Activated naive CD4-positive, alpha-beta T cell treated with anti-CD3 and anti-CD28 coated beads for 36 hours (primary cell): ENCODE measurements at places on chromosomes 12 and 14. TPM values are rescaled to one million over a fixed set of nuclear protein-coding genes. Genes with fewer than 3 reads are reported as not detected.

AMDHD1 gene
- total RNA-seq, result 0.52 TPM

SIX6 gene
- not detected for total RNA-seq

GRCh38 chr12:124561231-124561630 lies 6.2 kb downstream of the NCOR2 start:
- no peak for DNase-seq

DNA sequence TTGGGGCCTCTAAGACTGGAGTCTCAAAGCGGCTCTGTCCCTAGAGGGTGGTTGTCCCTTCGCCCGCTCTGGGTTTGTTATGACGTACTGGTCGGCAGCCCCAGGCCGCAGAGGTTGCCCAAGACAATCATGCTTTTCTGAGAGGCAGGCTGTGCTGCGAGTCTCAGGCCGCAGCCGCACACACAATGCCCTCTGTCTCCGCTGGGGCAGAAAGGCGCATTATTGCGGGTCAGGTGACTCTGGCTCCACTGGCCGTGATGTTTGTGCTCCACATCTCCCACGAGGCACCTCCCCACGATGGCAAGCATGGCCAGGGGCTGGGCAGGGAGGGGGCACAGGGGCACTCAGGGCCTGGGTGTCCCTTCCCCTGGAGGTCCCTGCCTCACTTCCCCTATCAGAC lies 21.0 kb upstream of the PLEKHG3 start:
- DNase-seq, result no peak

DNA sequence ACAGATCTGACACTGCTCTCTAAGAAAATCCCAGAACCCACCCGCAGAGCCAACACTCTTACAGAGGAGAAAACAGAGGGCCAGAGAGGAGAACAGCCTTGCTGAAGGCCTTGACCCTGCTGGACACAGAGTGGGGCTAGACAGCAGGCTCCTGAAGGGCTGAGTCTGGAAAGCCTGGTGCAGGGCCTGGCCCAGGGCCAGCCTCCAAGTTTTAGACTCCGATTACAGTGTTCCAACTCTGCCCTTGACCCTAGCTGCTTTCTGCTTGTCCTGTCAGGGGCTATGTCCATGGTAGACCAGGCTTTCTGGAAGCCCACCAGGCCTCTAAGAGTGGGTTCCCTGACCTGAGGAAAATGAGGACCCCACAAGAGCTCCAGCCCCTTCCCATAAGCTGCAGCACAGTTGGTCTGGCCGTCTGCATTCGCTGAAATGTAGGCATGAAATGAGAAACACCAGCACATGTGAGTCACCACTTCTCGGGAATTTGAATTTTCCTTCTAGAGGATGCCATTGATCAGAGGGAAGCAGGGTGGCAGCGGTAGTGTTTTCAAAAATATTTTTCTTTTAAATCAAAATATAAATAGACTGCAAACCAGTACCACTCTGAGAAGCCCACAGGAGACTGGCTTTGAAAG lies 154.4 kb downstream of the CALM1 start:
- DNase-seq, result no peak

DNA sequence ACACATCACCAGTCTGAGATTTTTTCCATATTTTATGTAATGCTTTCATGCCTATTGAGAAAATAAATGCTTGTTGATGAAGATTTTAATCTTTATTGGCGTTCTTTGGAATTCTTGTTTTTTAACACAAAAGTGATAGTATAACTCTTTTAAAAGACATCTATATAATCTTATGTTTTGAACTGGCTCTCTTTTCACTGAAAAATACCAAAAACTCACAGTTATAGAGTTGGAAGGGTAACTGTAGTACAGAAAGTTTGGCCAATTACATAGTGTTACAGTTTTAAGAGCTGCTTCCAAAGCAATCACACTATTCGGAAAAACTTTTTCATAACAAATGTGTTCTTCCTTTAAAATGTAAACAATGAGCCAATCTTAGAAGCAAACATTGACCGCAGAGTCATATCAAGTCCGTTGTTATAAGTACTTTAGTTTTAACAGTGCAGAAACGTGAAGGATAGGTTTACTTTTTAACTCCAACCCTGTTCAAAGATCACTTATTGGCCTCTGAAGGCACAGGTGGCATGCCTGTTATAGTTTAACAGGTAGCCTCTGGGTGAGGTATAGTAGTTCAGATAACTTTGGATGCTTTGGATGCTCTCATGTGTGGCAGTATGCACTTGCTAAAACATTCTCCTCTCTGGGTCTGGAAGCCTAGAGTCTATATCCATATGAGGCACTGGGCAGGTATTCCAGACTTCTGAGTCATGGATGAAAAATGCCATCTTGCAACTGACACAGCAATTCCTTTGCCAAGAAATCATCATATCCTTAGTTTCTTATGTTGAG lies 12.1 kb upstream of the NTN4 start:
- DNase-seq, result no peak

- no peak for DNase-seq
Observed at GRCh38 chr12:5587711-5588121, 155.8 kb downstream of the NTF3 start.
